ENCODE measurements at places on chromosomes 12 and 14.

DNA sequence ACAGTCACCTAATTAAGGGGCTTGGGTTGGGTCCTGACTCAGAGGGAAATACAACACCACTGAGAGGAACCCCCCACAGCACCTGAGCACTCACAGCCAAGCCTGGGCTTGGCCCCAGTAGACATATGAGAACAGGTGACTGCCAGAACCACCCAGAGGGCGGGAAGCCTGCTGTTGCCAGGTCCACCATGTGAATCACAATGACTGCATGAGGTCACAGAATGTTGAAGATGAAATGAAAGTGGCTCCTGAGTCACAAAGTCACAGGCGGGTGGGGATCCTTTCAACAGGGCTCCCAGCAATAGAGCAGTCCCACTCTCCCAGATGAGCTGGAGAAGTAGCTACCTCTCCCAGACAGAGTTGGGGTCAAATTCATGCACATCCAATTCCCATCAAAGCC is at the start of gene LRRC74A:
TSS of gene LRRC74A (plus strand) at position 287 of the 400 bp plus-strand sequence. CDS start 290 bp downstream, outside the sequence.
- peak; percentile 24 for DNase-seq

GRCh38 chr12:88308825-88309224 is 166.7 kb downstream of the TMTC3 start:
- DNase-seq, result peak; percentile 77

- DNase-seq, result no peak
Measured at GRCh38 chr14:68976160-68977067, 2.7 kb downstream of the ACTN1 start.

DNA sequence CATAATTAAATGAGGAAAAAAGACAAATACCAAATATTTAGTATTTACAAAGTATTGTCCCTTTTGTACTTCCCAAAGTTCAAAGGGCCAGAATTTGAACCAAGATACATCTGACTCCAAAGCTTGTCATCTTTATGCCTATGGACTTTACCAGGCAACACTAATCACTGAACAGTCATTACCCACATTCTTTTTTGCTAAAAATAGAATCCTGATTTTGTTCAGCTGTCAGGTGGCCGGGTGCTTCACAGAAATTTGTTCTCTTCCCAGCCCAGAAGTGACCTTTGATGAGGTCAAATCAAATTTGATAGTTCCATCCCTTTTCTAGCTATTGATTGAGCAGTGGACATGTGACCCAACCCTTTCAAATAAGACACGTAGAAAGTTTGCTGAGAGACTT is 121.6 kb downstream of the LLPH start:
- no peak for DNase-seq

- peak; percentile 51 for DNase-seq
Measured at GRCh38 chr14:77498120-77498979, at the start of gene ISM2. Gene ISM2, minus strand, starts transcription at chr14:77498816. Its CDS starts 23 bp downstream, at chr14:77498793.

DNA sequence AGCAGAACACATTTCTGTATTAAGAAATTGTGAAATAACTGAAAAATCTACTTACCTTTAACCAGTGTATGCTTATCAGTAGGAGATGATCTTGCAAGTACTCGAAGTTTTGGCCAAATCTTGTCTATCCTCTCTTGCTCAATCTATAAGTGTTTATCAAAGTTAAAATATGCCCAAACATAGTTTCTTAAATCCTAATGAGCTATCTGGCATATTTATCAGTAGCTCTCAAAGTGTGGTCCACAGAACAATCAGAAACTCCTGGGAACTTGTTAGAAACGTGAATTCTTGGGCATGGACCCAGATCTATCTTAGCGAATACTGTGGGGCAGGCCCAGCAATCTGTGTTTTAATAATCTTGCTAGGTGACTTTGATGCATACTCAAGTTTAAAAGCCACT is 84.5 kb upstream of the POC1B start:
- DNase-seq, result no peak

DNA sequence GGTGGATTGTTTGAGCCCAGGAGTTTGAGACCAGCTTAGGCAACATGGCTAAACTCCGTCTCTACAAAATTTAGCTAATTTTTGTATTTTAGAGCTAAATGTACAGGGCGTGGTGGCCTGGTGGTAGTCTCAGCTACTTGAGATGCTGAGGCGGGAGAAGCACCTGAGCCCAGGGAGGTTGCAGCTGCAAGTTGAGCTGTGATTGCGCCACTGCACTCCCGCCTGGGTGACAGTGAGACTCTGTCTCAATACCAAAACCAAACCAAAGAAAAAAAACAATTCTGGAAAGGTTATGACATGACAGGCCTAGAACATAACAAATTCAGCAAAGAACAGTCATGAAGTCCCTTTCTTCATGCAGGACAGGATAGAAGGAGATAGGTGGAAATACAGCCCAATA is 25.7 kb downstream of the WDR89 start:
- no peak for DNase-seq

DNA sequence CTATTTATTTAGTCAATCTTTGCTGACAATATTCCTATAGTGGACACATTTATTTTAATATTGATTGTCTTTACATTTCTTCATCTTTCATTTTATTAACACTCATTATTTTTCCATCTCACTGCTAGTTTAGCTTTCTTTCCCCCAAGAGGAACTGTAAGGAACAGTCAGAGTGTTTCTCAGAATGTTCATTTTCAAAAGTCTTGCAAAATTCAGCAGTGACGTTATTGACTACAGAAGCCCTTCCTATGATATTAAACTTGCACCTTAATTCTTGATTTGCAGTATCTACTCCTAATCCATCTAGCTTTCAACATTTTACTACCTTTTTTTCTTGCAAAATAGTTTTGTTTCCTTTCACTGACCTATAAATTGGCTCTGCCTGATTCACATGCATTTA is 13.0 kb downstream of the CLEC2B start:
- no peak for DNase-seq

DNA sequence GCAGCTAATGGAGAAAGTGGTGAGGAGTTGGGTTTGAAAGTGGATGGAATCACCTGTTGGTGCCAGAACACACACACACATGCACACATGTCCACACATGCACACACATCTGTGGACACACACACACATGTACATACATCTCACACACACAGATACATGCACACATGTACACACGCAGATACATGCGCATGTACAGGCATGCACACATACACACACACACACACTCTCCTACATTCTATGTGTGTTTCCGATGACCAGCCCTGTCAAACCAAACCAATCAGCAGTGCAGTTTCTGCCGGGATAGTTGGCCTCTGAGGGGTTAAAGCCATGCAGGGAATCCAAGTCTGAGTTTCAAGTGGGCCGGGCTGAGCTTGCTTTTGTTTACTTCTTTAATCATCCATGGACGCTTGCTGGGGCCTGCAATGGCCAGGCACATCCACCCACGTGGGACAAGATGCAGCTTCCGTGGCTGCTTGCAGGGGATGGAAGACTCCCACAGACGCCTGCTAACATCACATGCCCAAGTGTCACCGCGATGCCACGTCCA is 52.5 kb downstream of the GALNT9 start:
- DNase-seq, result no peak

GRCh38 chr12:17334784-17335183 is 728.8 kb upstream of the LMO3 start:
- DNase-seq, result no peak

DNA sequence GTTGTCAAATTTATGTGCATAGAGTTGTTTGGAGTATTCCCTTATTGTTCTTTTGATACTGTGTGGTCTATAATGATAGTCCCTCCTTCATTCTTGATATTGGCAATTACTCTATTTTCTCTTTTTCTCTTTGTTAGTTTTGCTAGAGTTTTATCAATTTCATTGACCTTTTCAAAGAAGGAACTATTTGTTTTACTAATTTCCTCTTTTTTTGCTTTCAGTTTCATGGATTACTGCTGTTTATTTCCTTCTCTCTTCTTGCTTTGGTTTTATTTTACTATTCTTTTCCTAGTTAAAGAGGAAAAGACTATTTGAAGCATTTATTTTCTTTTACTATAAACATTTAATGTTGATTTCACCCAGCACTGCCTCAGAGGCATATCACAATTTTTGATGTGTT is 250.9 kb upstream of the PELI2 start:
- no peak for DNase-seq

DNA sequence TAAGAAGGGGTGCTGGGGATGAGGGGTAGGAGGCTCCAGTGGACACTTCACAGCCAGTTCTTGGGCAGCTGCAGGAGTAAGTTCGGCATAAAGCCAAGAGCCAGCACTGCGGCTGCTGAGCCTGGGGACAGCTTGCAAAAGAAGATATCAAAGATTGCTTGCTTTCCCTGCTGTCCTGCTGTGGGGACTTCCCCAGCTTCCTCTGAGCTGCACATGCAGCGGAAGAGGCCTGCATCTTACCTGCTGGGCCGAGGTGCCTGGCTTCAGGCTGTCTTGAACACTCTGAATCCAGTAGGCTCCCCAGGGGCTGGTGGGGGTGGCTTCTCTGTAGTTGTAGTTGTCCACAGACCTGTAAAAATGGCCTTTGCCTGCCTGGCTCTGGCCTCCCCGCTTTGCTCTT is 1.3 kb downstream of the CHGA start:
- no peak for DNase-seq

GRCh38 chr12:42857106-42857505 is 267.6 kb upstream of the PRICKLE1 start:
- no peak for DNase-seq

- peak; percentile 53 for DNase-seq
Measured at GRCh38 chr14:96105926-96106441, 66.8 kb downstream of the C14orf132 start.

GRCh38 chr14:57122129-57122528 is 146.6 kb downstream of the EXOC5 start:
- DNase-seq, result no peak

GRCh38 chr14:102930753-102931579 is 8.5 kb downstream of the AMN start:
- peak; percentile 81 for DNase-seq

DNA sequence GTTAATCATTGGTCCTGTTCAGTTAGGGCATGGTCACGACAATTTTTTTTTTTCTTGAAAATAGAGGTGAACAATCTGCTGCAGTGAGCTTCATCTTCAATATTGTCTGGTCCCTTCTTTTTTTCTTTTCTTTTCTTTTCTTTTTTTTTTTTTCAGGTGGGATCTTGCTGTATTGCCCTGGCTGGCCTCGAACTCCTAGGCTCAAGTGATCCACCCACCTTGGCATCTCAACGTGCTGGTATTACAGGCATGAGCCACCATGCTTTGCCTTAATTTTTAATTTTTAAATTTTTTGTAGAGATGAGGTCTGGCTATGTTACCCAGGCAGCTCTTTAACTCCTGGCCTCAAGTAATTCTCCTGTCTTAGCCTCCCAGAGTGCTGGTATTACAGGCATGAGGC is 36.5 kb downstream of the MIPOL1 start:
- no peak for DNase-seq

Measured in kidney tubule cell (primary cell).